Adipocyte (in vitro differentiated cells): ENCODE measurements at places on chromosomes 1 and 21.

DNA sequence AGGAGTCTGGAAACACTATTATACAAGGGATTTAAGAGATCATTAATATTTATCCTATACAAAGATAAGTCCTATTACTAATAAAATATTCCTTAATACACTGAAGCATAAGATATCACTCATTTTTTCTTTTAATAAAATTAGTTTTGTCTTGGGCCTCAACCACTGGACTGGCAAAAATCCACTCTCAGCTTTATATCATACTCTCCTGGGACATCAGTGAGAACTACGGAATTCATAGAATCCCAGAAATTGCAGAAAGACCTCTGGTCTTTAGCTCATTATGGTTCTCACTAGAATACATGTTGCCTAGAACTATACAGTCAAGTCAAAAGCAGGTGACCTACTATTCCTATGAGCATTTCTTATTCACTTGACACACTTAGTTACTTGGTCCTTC lies 285.0 kb downstream of the LRRC40 start:
- no peak for DNase-seq

GRCh38 chr1:27544834-27545233 lies 54.9 kb upstream of the WASF2 start:
- no peak for DNase-seq

- DNase-seq = no peak
Measured at GRCh38 chr1:41794031-41794430, 124.7 kb downstream of the HIVEP3 start.

GRCh38 chr1:219757890-219758289 lies 145.0 kb upstream of the ZC3H11B start:
- no peak for DNase-seq

- DNase-seq = no peak
Measured at GRCh38 chr1:31019401-31019800, 46.1 kb downstream of the PUM1 start.

GRCh38 chr1:197145446-197146024 lies 934 bp downstream of the ASPM start:
- peak; percentile 43 for DNase-seq

DNA sequence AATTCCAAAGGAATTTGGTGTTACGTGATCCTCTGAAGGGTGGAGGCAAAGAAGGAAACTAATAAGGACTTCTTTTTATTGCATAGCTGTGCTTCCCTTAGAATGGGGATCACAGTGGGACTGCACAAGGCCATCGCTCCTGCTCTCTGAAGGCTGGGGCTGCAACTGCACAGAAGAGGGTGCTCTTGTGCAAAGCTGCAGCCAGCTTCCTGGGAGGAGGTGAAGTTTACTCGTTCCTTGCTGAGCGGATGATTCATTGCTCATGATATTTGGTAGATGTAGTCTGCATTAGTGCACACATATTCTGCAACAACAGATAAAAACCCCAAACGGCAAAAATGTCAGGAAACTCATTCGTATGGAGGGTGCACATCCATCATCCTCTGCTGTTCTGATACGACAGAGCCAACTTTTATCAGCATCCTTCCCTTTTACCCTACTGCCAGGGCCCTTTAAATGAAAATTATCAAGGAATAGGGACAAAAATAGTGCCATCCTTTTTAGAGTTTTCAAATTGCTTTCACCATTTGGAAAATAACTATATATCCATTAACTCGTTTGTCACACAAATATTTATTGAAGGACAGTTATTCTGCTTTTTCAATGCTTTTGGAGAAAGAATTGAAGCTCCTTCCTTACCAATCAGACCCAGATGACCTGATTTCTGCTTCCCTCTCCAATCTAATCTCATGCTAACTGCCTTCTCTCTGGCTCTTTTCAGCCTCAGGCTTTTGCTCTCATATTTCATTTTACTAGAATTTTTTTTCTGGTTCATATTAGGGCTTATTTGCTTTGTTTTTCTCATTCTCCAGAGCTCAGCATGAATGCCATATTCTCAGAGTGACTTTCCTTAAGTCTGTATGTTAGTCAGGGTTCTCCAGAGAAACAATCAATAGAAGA lies 263.6 kb downstream of the DUSP10 start:
- DNase-seq = peak; percentile 93

- DNase-seq = no peak
Measured at GRCh38 chr1:226476066-226476465, 68.2 kb upstream of the PARP1 start.

DNA sequence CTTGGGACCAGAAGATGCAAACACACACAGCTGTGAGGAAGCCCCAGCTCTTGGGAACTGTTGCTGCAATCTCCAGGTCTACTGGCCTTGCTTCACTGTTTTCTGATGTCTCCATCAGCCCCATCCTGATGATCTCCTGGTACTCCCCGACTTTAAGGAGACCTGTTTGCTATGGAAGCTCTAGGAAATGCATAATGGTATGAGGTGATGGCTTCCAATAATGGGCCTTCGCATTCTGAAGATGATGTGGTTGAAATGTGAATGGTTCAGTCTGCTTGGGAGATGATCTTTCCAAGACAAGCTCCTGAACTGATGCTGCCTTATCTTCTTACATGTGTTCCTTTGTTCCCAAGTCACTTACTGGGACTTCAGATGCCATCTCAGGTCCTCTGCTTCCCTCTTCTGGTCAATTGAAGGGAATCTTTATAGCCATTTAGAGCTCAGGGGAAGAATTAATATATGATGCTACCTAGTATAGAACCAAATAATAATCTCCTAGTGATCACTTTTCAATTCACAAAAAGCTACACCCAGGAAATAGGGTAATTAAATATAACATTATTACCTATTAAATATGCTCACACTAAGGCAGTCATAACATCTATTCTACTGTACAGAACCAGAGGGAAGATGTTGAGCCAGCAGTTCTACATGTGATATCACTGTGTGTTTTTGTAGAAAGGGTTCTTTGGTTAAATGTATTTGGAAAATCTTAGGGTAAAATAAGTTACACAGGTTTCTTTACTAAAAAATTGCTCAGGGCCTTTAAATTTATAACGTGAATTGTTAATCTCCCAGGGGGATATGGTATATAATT lies 73.9 kb upstream of the VTCN1 start:
- DNase-seq = peak; percentile 74

DNA sequence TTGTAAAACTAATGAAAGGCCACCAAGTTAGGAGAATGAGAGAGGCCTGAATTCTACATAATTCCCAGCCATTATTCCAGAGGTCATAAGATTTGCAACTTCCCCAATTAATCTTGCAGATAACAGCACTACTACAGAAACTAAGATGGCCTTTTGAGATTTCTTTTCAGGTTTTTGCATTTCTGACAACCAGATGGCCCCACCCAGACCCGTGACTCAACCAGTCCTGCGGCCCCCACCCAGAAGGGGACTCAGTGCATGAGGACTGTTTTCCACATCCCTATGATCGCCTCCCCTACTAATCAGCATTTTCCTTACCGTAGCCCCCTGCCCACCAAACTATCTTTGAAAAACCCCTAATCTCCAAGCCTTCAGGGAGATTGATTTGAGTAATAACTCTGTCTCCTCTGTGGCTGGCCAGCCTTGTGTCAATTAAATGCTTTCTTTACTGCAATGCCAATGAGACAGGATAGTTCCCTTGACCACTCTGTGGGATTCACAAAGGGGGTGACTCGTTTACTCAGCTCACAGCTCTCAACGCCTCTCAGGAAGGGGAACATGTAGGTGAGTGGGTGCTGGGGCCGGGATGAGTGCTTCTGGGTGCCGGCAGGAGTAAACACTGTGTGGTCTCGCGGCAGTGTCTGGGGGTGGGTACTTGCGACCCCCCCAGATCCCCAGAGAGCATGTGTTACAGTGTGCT lies 10.5 kb upstream of the CNIH3 start:
- DNase-seq = no peak

GRCh38 chr21:45551783-45552695 lies 9.8 kb upstream of the SLC19A1 start:
- no peak for DNase-seq

- no peak for DNase-seq
Measured at GRCh38 chr1:172442843-172443565, 865 bp downstream of the PIGC start.

GRCh38 chr1:199226163-199226562 lies 587.3 kb downstream of the PTPRC start:
- DNase-seq = peak; percentile 28

DNA sequence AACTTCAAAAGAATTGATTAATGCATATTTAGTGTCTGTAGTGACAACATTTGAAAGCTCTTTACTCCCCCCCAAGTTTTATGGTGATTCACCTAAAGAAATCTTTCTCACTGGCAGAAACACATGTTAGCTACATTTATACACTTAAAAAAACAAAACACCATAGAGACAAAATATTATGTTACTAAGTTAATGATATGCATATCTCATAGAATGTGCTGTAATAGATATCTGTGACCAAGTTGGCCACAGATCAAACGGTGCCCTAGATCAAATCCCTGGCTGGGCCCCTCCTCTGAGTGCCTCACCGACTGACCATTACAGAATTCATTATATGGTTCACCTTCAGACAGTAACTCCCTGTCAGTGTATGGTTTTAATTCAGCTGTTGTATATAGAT lies 322.1 kb upstream of the LYPLAL1 start:
- peak; percentile 31 for DNase-seq

DNA sequence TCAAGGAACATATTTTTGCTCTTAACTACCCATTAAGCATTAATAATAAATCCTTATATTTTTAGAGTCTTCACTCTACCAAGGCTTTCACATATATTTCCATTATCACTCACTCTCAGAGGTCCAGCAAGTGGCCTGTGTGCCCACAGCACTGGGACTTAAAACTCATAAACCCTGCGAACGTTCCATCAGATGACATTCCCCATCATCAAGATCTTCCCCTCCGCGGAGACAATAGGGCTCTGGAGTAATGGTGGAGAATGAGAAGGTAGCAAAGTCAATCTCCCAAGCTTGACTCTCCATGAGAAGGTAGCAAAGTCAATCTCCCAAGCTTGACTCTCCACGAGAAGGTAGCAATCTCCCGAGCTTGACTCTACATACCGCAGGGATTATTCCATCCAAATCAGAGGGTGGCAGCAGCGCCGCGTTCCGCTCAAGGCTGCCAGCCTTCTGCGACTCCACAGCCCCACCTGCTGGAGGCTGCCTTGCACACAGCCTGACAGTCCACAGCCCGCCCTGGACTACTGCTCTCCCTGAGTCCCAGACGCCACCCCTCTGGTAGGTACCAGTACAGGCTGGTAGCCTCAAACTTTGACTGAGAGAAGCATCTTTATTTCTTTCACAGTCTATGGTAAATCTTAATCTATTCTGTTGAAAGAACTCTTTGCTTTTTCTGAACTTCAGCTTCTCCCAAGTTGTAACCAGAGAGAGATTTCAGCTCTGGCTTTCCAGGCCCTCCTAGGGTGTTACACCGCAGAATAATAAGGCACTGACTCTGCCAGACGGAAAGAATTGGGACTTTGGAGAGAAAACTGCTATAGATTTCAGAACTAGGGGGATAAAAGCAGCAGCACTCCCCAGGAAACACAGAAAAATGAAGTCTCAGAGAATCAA lies 26.4 kb upstream of the CTTNBP2NL start:
- DNase-seq = peak; percentile 95
